CD4-positive, alpha-beta T cell treated with Interleukin-12 subunit alpha and Interleukin-12 subunit beta, for 1 hour (primary cell): ENCODE measurements at places on chromosomes 16 and 17.

GRCh38 chr17:55632236-55632635, 90.4 kb downstream of the TMEM100 start:
- DNase-seq = no peak

DNA sequence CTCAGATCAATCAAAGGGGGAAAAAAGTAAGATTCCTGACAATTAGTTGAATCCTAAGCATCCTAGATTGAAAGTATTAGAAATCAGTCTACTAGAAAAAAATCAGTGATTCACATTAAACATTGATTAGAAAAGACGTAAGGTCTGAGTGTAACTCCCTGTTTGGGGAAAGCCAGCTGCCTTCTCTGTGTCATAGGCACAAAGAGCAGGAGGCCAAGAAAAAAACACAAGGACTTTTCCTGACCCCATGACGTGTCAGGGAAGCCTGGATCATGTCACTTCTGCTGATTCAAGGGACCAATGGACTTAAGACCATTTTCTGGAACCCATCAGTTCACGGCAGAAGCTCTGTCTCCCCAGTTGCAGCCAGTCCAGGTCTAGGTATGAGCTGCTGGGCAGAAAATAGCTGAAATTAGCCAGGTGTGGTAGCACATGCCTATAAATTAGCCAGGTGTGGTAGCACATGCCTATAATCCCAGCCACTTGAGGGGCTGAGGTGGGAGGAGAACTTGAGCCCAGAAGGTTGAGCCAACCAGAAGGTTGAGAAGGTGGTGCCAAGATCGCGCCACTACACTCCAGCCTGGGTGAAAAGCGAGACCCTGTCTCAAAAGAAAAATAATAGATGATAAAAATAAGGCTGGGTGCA, 35.9 kb downstream of the RANBP10 start:
- no peak for DNase-seq

- no peak for DNase-seq
Measured at GRCh38 chr16:20743591-20743990, 2.0 kb upstream of the THUMPD1 start.

DNA sequence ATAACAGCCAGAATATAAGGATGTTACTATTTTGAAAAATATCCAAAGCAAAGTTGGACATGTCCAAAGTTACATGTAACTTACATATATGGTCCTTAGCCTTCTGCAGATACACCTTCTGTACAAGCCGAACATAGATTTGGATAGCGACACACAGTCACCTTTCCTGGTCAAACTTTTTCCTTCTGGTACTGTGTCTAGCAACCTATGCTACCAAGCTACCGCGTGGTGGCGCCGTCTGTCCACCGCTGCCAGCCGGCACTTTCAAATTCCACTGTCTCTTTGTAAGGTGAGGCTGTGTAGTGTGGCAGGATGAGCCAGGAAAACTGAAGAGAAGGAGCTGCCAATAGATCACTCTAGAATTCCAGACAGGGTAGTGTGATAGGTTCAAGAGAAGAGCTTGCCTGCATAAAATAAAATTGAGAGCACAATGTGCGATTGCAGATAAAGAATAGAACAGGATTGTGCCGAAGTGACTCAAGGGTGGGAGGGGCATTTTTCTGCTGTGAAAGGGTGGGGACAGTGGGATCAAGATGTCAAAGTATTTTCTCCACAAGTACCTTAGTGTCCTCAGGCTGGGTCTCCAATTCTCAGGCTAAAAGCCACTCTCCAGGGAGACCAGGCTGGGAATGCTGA, 366.9 kb downstream of the SLC39A11 start:
- peak; percentile 47 for DNase-seq

- no peak for DNase-seq
Measured at GRCh38 chr17:82939621-82940135, 99.9 kb upstream of the ZNF750 start.

- no peak for DNase-seq
Measured at GRCh38 chr16:7688811-7689210, 356.2 kb downstream of the RBFOX1 start.

DNA sequence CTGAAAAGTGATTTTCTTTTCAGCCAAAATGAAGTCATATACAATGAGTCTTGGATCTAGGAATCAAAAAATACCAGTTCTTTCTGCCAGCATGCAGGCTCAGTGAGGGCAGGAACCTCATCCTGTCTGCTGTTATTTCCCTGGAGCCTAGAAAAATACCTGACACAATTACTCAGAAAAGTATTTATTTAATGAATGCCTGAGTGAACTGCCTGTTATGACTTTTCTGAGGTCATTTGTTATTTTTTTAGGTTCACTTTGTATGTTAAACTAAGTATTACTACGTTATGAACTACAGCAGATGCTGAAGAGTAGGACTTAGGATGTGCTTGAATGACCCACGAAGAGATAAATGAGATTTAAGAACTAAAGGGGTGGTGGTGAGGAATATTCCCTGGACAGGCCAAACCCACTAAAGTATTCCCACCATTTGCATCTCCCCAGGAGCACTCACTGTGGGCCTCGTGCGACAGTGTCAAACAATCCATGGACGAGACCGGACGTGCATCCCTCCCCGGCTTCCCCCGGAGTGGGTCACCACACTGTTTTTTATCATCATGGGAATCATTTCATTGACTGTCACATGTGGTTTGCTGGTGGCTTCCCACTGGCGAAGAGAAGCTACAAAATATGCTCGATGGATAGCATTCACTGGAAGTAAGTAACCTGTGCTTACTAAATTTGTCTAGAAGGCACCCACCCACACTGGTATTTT, 17.1 kb upstream of the VWA3A start:
- no peak for DNase-seq

GRCh38 chr16:70161350-70161749, 12.2 kb upstream of the CLEC18C start:
- DNase-seq = no peak

DNA sequence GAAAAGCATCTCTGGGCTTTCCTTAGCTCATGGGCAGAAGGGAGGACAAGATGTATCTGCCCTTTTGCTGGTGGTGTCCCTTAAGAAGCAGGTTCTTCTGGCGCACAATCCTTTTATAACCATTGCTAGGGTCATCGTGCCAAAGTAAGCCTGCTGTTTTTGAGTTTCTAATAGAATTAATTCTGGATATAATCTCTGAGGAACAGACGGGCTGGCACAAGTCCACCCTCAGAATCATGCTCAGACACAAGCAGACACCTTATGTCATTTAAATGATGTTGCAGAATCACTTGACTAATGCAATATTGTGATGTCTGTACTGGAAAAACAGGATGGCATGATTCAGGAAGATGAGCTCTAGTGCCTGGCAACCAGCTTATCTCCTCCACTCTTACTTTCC, 18.8 kb upstream of the MMD start:
- no peak for DNase-seq

DNA sequence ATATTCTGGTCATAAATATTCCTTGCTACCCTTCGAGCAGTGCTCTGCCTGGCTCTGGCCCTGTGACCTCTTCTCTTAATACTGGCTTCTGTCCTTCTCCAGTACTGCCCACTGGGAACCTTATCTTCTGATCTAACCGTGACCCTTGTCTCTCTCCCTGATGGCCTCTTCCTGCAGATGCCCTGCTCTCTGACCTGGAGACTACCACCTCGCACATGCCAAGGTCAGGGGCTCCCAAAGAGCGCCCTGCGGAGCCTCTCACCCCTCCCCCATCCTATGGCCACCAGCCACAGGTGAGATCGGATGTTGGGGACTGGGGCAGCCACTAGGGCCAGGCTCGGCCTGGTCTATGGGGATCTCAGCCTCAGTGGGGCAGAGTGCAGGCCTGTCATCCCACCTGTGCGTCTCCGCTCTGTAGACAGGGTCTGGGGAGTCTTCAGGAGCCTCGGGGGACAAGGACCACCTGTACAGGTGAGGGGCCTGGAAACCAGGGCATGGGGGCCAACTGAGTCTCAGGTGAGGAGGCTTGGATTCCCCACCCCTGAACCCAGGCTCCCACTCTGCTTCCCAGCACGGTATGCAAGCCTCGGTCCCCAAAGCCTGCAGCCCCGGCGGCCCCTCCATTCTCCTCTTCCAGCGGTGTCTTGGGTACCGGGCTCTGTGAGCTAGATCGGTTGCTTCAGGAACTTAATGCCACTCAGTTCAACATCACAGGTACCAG, 1.5 kb downstream of the TGFB1I1 start:
- DNase-seq = no peak

GRCh38 chr16:13390093-13390985, 488.9 kb downstream of the SHISA9 start:
- no peak for DNase-seq

DNA sequence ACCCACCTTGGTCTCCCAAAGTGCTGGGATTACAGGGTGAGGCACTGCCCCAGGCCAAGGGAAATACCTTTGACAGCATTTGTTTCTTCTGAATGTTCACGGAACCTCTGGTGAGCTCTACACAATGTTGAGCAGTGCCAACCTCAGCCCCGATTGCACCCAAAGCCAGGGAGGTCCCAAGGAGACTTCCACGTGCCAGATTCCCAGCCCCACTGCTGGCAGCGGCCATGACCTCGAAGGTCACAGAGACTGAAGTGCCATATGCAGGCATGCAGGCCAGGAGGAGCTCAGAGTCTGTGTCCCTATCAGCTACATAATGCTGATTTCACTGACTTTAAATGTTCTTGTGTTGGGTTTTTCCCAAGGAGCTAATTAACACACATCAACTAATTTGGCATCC, 226.4 kb upstream of the FOXF1 start:
- no peak for DNase-seq

- DNase-seq = no peak
Measured at GRCh38 chr17:6027342-6028024, 42.7 kb upstream of the WSCD1 start.
